Activated CD4-positive, alpha-beta T cell treated with anti-CD3 and anti-CD28 coated beads, Interleukin-10, Interleukin-2, amounts not matched to agents 100 ng/mL and 50 ng/mL, durations not matched to agents 16 hours and 8 hours (primary cell): ENCODE measurements at places on chromosomes 3 and 15.

DNA sequence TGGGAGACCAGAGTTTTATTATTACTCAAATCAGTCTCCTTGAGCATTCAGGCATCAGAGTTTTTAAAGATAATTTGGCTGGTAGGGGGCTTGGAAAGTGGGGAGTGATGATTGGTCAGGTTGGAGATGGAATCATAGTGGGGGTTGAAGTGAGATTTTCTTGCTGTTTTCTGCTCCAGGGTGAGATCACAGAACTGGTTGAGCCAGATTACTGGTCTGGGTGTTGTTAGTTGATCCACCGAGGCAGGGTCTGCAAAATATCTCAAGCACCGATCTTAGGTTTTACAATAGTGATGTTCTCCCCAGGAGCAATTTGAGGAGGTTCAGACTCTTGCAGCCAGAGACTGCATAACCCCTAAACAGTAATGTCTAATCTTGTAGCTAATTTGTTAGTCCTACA, 141.0 kb downstream of the OTOL1 start:
- no peak for DNase-seq

- DNase-seq: no peak
Observed at GRCh38 chr3:101036676-101037075, 43.5 kb upstream of the ABI3BP start.

DNA sequence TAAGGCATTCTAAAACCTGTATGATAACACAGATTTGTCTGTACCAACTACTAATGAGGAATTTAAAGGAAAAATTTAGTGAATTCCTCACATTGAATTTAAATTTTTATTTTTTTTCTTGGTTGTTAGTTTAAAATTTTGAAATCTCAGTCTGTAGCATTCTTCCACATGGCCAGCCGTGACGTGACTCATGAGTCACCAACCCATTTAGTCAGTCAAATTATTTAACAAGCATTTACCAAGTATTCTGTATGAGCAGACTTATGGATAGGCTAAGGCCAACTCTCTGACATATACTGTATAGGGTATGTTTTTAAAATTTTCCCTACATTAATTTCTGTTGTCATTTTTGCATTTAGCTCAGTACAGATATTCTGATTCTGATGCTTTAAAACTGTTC, 112.9 kb downstream of the CNTN4 start:
- no peak for DNase-seq

GRCh38 chr15:80730387-80730786, 35.3 kb downstream of the ABHD17C start:
- DNase-seq: no peak

- DNase-seq: peak; percentile 88
Observed at GRCh38 chr15:74695597-74696397, at the start of gene EDC3. TSS of gene EDC3 (minus strand) at chr15:74696024. CDS start at chr15:74675124, 20,900 bp downstream.

GRCh38 chr15:87881026-87881425, 375.5 kb downstream of the NTRK3 start:
- DNase-seq: no peak

DNA sequence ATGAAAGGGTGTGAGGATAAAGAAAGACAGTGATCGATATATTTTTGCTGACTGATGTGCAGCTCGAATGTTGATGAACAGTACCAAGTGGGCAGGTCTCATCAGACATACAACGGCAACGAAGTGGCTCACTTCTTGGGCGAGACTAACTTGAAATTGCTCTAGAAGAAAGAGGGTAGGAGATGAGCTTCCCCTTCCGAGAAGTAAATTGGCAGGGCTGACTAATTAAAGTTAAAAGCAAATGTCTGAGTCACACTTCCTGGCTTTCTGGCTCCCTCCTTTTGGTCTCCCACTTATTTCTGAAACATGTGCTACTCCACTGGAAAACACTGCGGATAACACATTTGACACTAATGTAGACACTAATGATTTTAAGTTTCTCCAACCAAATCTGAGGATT, 228.3 kb downstream of the ABHD5 start:
- DNase-seq: no peak

DNA sequence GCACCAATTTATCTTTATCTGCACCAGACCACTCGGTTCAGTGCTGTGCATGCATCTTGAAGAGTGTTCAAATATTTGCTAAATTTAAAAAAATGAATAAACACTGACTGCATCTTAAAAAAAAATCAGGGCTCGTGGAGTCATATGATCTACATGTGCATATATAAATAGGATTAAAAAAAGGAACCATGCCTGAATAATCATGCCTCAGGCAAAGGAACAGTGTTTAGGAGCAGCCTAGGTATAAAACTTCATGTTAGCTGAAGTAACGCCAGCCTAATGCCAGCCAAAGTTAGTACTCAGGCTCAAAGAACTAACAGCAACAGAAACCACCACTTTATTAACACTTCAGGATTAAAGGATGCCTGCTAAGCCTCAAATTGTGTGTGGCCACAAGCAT, 9.5 kb downstream of the ABCC5 start:
- no peak for DNase-seq

DNA sequence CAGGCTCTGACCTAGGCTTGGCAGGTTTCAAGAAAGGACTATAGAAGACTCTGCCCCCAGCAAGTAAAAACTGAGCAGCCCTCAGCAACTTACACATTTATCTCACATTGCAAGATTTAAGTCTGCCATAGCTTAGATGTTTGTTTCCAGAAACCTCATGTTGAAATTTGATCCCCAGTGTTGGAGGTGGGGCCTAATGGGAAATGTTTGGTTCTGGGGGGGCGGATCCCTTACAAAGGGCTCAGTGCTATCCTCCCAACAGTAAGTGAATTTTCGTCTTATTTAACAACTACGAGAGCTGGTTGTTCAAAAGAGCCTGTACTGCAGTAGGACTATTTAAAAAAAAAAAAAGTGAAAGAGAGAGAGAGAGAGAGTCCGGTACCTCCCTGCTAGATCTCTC, 125.2 kb upstream of the PROK2 start:
- no peak for DNase-seq

DNA sequence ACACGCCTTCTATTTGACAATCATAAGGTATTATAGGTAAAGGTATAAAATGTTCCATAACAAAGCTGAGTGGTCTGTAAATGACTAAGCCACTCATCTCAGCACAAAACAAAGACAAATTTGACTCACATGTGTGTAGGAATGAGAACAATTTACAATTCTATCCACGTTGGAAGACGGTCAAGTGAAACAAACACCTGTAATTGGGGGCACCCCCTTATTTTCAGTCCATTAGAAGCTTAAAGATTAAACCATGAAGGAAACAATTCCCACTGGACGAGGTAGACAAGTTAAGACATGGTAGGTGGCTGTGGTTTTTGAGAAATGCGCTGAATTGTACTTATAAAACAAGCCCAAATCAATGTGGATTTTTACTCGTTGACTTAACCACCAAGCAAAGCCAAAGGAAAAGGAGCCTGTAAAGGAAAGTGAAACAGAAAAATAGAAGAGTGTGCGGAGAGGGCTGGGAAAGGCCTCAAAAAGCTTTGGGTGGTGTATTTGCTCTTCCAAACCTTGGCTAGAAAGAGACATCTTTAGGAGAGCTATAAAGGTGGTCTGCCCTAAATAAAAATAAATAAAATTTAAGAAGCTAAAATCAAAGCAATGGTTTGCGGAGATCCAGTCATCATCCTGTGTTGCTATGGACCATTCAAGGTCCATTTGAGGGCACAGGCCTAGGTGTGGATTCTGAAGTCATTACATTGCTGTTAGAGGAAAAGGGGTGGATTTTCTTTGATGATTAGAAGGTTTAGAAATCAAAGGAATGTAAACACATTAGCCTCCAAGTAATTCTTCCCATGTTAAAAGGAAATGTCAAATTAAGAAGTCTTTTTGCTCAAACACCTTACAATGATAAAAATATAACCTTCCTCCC, 135.0 kb downstream of the TFG start:
- DNase-seq: no peak

DNA sequence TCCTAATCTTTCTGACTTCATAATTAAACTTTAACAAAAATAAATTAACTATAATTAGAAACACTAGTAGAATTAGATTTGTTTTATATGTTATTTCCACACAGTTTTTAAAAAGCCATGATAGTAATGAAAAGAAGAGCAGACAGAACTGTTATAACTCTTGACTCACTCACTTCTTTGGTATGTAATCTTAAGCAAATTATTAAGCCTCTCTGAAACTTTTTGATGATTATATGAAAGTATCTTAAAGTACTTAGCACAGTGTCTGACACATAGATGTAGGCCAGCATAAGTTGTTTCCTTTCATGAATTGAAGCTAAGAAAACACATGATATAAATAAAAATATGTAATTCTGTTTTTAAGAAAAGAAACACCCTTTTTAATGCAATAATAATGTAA, 123.6 kb upstream of the MLF1 start:
- DNase-seq: no peak

- DNase-seq: no peak
Observed at GRCh38 chr3:69020424-69020823, 6.9 kb upstream of the EOGT start.

DNA sequence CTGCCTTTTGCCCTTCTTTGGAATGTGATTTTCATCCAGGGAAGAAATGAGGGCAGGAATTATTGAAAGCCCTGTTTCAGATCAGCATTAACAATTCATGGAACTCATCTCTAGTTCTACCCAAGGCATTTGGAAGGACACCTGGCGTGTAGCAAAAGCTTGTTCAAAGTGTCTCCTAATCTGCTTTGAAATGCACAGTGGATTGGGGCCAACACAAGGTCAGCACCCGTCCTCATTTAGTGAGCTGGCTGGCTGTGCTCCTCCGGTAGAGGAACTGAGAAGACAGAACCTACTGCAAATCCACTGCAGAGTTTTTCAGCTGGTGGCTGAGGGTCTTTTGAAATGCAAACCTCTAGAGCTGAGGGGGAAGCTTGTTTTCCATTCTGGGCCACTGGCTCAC, 141.6 kb upstream of the STT3B start:
- no peak for DNase-seq

DNA sequence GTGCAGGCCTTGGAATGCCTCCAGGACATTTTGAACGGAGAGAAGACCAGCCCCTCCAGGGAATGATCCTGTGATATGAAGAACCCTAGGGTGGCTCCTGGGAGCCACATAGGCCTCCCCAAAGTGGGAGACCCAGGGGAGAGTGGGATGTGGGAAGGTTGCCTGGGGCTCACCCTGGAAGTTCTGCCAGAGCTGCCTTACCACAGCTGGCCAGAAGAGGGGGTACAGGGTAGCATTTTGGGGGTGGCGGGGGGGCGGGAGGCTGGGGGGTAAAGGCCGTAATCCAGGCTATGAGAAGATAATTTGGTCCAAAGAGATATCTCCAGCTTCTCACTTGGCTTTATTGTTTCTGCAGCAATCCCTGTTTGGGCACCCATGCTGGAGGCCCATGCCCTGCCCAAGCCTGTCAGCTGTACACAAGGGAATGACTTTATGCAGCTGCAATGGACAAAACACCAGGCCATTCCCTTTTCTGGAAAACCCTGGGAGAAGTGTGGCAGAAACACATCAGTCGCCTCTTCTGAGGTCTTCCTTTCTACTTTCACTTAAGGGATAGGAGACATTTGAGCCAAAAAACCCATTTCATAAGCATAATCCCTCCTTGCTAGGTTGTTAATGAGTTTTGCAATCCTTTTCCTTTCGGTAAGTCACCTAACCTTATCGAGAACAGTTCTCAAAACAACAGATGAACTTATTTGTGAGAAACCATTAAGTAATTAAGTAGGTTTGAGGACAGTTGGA, 11.0 kb upstream of the MUSTN1 start:
- DNase-seq: no peak

- no peak for DNase-seq
Observed at GRCh38 chr3:58421004-58421403, 12.6 kb downstream of the PDHB start.
